ENCODE measurements at places on chromosomes 4 and X. TPM values are rescaled to one million over a fixed set of nuclear protein-coding genes. Genes with fewer than 3 reads are reported as not detected.
A peak's percentile ranks its signal among the peaks of the same experiment; 100 is the strongest.

DNA sequence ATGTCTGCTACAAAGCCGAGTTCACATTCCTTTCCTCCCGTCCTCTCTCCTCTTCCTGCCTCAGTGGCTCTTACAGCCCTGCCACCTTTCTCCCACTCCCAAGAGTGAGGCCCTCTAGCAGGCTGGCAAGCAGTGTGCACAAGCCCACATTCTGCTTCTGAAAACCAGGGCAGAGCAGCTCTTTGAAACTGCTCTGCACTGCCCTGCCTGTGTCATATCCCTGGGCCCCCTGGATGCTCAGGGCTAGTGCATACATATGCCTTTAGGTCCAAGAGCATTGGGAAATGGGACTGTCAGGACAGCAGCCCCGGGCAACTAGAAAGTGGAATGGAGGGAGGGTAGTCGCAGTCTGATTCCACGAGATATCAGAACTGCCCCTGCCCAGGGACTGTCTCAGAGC, 42.4 kb downstream of the CNGA2 start:
- DNase-seq, result no peak

The DUX4 gene
- not detected for total RNA-seq

DNA sequence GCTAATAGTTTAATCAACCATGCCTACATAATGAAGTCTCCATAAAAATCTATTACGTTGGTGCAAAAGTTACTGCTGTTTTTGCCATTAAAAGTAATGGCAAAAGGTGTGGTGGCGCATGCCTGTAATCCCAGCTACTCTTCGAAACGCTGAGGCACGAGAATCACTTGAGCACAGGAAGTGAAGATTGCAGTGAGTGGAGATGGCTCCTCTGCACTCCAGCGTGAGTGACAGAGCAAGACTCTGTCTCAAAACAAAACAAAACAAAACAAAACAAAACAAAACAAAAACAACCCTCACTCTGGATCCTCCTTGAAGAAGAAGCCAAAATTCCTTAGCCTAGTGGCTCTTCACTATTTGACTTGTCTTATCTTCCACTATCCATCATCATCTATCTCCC, 78.0 kb downstream of the MSN start:
- DNase-seq, result peak; percentile 30

DNA sequence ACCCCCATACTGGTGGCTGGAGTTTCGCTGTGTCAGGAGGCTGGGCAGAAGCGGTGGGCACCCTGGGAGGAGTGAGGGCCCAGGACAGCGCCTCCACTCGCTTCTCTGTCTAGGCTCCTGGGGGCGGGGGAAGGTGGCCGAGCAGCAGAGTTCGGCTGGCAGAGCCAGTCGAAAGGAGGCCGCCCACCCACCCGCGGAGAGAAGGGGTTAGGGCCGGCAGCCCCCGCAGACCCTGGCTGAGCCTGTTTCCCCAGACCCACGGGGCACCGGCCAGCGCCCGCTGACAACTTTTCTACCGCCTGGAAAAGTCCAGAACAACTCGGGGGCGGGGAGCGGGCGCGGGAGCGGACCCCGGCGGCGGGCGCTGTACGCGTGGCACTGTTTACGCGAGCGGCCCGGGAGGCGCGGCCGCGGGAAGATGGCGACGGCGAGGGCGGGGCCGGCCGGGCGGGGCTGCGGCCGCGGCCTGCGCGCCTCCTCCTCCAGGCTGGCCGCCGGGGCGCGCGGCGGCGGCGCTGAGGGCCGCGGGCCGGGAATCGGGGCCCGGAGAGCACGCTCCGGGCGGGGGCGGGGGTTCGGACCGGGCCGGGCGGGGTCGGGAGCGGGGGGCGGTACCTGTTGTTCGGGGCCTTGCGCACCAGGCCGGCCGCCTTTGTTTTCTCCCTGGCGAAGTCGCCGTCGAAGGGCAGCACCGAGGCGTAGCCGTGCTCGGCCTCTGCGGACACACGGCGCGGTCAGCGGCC, 628 bp downstream of the MXD4 start:
- DNase-seq, result peak; percentile 74

DNA sequence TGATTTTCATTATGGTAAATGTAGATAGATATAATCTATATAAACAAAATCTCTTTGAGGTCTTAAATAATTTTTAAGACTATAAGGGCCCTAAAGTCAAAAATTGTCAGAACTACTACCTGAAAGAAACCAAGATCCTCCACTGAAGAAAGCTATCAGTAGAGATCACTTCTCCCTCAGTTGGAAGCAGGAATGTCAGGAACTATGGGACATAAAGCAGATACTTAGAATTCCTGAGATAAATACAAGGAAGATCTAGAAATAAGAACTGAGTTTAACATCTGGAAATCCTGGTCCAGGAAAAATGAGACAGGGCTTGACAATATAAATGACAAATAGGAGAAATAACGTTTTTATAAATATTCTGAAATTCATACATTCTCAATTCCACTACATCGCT, 97.2 kb downstream of the ADAMTS3 start:
- no peak for DNase-seq

The NALF2 gene
- total RNA-seq, result 0.11 TPM

The BGN gene
- total RNA-seq, result not detected

The MAGEC3 gene
- not detected for total RNA-seq

GRCh38 chrX:123803331-123803983, 56.4 kb upstream of the XIAP start:
- peak; percentile 17 for DNase-seq

The SYN1 gene
- total RNA-seq, result 0.98 TPM

The TCEANC gene
- total RNA-seq, result 2.3 TPM

DNA sequence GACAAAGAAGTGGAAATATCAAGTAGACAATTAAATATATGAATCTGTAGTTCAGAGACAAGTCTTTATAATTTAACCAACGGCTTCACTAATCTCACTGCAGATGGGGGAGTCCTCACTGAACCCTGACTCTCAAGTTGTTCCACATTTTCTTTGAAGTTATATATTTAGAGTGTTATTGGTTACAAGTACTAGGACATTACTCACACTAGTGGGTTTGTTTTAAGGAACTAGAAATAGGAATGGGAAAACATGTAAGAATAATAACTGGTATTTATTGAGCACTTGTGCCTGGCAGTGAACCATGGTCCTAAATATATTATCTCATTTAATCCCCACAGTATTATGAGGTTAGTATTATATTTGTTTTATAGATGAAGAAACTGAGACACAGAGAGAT, 22.0 kb downstream of the MND1 start:
- DNase-seq, result no peak

- DNase-seq, result no peak
Observed at GRCh38 chr4:80989921-80990544, 40.5 kb upstream of the BMP3 start.

DNA sequence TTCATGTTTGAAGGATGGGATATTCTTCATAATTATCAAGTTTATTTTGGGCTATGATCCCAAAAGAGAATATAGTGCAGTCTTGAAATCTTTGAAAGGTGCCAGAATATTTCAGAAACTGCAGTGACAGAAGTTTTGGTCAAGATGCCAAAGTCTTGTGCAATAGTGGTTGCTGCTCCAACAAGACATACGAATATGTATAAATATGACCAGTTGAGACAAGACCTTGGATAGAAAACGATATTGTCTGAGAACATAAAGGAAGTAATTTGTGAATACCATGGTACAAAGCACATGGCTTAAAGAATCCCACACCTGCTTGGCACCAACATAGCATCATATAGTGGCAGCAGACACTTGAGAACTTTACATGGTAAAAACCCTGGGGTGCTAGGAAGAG, 48.6 kb upstream of the AMELX start:
- DNase-seq, result no peak

DNA sequence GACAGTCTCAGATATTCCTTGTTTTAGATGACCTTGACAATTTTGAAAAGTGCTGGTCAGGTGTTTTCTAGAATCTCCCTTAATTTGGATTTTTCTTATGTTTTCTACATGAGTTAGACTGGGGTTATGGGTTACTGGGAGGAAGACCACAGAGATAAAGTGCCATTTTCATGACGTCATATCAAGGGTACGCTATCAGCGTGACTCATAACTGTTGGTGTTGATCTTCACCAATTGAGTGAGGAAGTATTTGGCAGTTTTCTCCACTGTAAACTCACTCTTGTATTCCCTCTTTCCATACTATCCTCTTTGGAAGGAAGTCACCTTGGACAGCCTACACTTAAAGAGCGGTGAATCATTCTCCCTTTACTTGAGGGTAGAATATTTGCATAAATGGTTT, 56.9 kb downstream of the MAGEC1 start:
- no peak for DNase-seq

GRCh38 chr4:133483600-133484246, 334.6 kb downstream of the PCDH10 start:
- no peak for DNase-seq

DNA sequence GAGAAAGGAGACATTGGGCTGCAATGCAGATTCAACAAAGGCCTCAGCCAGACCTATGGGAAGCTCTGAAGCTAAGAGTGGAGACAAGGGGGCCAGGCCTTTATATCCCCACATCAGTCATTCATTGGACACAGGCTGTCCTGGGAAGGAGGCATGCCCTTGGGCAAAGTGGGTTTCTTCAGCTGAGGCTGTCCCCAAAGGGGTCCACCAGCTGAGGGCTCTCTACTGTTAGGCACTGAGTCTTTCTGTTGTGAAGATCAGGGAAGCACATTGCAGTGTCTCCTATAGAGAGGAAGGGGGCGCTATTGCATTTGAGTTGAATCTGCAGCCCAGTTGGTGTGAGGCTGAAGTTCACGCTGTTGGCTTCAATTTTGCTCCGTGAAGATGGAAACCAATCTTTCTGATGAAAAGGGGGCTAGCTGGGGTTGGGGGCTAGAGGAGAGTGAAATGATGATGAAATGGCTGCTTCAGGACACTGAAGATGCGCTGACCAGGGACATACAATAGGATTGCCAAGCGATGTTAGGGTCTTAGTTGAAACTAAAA, 48.0 kb downstream of the SLC25A5 start:
- peak; percentile 44 for DNase-seq

DNA sequence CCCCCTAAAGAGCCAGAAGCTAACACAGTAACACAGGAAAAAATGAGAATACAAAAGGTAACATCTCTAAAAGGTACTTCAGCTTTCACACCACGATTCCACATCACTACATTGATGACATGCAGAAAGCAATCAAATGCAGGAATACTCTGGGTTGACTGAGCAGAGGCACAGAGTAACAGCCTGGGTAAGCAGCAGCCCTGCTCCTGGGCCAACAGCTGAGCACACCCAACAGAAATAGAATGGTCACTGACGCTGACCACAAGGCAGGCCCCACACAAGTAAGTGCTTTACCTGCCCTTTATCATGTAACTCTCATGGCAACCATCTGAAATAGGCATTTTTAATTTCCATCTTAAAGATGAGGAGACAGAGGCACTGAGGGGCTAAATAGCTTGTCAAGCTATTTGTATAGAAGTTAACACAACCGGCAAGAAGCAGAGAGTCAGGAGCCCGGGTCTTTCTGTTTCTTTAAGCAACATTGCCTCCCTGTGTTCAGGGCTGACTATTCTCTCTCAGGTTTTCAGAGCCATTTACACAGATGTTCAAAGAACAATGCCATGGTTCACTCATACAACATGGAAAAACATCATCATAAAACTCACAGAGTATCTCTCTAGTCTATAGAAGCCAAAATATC, 168.9 kb downstream of the ZNF674 start:
- DNase-seq, result peak; percentile 52

GRCh38 chr4:19947349-19947748, 304.4 kb upstream of the SLIT2 start:
- DNase-seq, result no peak

The PPARGC1A gene
- not detected for total RNA-seq

DNA sequence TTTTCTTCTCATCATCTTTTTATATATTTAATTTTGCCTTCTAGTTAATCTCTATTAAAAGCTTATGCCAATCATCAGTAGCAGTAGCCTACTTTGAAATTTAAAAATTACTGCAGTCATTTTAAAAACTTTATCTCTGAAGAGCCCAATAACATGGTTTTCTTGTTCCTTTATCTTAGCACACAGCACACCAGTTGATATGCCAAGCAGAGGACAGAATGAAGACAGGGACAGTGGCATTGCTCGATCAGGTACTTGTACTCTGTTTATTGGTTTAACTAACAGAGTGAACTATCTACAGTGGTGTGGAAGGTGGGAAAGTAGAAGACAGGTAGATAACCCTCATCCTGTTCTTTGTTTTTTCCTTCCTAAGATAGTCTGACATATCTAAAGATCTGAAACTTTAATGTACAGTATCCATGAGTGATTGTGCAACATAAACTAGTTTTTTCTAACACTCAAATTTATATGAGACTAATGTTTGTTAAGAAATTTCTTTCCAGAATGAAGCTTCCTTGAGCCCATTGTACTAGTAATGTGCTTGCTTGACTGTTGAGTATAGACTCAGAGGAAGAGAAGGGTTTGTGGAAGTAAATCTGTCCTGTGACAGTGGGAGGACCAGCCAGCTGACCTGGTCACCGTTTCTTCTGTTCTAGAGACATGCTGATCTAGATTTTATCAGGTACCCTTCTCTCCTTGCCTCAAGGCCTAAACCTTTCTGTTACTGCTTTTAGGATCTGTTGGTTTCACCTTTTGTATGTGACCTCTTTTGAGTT, 66.6 kb downstream of the FNIP2 start:
- DNase-seq, result no peak

GRCh38 chr4:146222313-146222712, 8.0 kb downstream of the REELD1 start:
- no peak for DNase-seq

DNA sequence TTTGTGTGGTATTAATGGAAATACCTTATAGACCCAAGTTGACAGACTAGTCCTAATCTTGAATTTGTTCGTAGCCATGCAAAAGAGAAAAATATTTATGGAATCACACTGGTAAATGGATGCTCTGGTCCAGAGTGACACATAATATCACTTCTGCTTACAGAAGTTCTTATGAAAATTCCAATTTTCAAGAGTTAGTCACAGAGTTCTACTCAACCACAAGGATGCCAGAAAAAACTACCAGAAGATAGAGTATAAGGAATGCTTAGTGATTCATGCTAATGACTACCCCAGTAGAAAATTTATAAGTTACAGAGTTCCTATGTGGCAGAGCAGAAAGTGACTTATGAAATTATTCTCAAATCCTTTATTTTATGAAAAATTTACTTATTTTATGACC, 1384.8 kb downstream of the FAM133A start:
- no peak for DNase-seq

GRCh38 chrX:132676561-132677186, 187.8 kb upstream of the MBNL3 start:
- peak; percentile 4 for DNase-seq

The GIMD1 gene
- not detected for total RNA-seq
